SK-N-SH (cell line): ENCODE measurements at places on chromosomes 7 and 10. TPM values are rescaled to one million over a fixed set of nuclear protein-coding genes. Genes with fewer than 3 reads are reported as not detected.

The DPP6 gene
- 0.10 TPM in 1 of 2 replicates, not detected in the other for polyA plus RNA-seq

The TAC1 gene
- polyA plus RNA-seq, result not detected in 2 replicates

The WASHC2A gene
- polyA plus RNA-seq, result 16.9 and 24.0 TPM in 2 replicates

The TCTN3 gene
- 39.5 and 59.4 TPM in 2 replicates for polyA plus RNA-seq

The IGFBP3 gene
- 51.2 and 80.3 TPM in 2 replicates for polyA plus RNA-seq

The PLCE1 gene
- 1.2 and 1.9 TPM in 2 replicates for polyA plus RNA-seq

GRCh38 chr7:156327916-156328315 is 312.7 kb upstream of the RNF32 start:
- DNase-seq, result no peak
- H3K27me3 ChIP-seq, result peaks cover 25% of the 10 kb centered on the region
- no peak overlapping the region for H3K27ac ChIP-seq

DNA sequence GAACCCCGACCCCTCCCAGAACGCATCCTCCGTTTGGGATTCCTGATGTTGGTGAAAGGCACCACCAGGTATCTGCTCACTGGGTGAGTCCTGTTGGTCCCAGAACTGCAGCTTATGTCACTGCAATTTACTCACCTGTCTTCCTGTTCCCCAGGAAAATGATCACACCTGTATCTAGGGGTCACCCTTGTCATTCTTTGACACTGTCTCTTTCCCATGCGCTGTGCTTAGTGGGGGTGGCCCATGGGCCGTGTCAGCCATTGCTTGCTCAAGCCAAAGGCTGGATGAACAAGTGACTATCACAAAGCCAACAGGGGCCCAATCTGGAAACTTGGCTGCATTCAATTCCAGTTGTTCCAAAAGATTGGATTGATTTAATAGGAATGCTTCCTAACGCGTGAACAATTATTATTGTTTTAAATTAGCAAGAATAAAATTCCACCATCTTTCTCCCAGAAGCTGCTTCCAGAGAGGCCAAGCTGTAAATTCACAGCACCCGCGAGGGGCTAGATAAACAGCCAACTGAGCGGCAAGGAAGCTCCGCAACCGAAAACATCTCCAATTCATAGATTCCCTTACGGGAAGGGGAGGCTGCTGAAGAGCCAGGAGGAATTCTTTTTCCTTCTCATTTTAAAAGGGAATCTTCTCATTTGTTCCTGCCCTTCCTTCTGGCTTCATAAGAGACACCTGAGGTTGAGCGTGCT is 134.8 kb upstream of the ZMIZ1 start:
- H3K27ac ChIP-seq, result no peak overlapping the region
- no peak for DNase-seq
- no peaks in the 10 kb centered on the region for H3K36me3 ChIP-seq
- no peaks in the 10 kb centered on the region for H3K27me3 ChIP-seq
- peaks cover 22% of the 10 kb centered on the region for H3K4me1 ChIP-seq

The PITX3 gene
- not detected in 2 replicates for polyA plus RNA-seq

The RAB19 gene
- not detected in 2 replicates for polyA plus RNA-seq

- H3K4me3 ChIP-seq, result no peak overlapping the region
- DNase-seq, result no peak
- no peaks in the 10 kb centered on the region for H3K4me1 ChIP-seq
- H3K27ac ChIP-seq, result no peak overlapping the region
- no peaks in the 10 kb centered on the region for H3K36me3 ChIP-seq
- H3K27me3 ChIP-seq, result no peaks in the 10 kb centered on the region
Observed at GRCh38 chr7:129499999-129500398, 2.3 kb upstream of the SMKR1 start.

The VENTX gene
- not detected in 2 replicates for polyA plus RNA-seq

DNA sequence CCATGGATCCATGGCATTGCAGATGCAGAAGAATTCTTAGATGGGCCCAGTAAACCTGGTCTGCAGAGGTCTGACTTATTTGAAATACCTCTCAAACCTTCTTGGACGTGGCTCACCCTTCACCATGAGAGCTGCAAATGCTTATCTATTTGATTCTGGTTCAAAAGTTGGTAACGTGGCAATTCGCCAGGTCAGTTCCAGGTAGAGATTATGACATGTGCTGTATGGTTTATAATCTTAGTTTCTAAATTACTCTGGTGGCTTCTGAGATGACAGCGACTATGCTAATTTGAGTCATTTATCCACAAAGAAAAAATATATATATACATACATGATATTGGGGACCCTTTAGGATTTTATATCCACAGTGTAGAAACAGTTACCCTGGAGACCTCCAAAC is 68.8 kb downstream of the NRP1 start:
- no peak for DNase-seq
- peak overlapping the region; percentile 97 for H3K27ac ChIP-seq
- no peaks in the 10 kb centered on the region for H3K27me3 ChIP-seq
- H3K4me1 ChIP-seq, result no peaks in the 10 kb centered on the region; the same call in none of the 2 replicates

- no peaks in the 10 kb centered on the region for H3K36me3 ChIP-seq
- DNase-seq, result no peak
- H3K27me3 ChIP-seq, result no peaks in the 10 kb centered on the region
- H3K4me3 ChIP-seq, result no peak overlapping the region
- H3K27ac ChIP-seq, result no peak overlapping the region
Observed at GRCh38 chr10:70130878-70131559, 1.6 kb downstream of the AIFM2 start.

The ADRA2A gene
- 0.02 TPM in 1 of 2 replicates, not detected in the other for polyA plus RNA-seq

DNA sequence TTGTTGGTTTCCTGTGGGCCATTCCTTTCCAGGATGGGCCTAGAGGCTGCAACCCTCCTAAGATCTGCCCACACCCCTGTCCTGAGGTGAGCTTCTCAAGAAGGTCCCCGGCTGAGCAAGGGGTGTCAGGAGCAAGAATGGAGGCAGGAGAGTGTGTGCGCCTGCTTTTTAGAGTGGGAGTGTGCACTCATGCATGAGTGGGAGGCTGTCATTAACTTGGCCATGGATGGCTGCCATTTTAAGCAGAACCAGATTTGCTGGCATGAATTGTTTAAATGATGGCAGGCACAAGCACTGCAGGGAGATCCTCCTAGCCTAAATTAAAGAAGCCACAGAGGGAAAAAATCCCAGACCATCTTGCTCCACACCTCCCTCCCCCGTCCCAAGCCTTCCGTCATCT is 2.9 kb upstream of the SGPL1 start:
- peaks cover 5% of the 10 kb centered on the region; the same call in 1 of the 2 replicates for H3K36me3 ChIP-seq
- H3K4me1 ChIP-seq, result peaks cover 5% of the 10 kb centered on the region; the same call in 1 of the 2 replicates
- no peak overlapping the region for H3K4me3 ChIP-seq
- no peaks in the 10 kb centered on the region for H3K27me3 ChIP-seq

DNA sequence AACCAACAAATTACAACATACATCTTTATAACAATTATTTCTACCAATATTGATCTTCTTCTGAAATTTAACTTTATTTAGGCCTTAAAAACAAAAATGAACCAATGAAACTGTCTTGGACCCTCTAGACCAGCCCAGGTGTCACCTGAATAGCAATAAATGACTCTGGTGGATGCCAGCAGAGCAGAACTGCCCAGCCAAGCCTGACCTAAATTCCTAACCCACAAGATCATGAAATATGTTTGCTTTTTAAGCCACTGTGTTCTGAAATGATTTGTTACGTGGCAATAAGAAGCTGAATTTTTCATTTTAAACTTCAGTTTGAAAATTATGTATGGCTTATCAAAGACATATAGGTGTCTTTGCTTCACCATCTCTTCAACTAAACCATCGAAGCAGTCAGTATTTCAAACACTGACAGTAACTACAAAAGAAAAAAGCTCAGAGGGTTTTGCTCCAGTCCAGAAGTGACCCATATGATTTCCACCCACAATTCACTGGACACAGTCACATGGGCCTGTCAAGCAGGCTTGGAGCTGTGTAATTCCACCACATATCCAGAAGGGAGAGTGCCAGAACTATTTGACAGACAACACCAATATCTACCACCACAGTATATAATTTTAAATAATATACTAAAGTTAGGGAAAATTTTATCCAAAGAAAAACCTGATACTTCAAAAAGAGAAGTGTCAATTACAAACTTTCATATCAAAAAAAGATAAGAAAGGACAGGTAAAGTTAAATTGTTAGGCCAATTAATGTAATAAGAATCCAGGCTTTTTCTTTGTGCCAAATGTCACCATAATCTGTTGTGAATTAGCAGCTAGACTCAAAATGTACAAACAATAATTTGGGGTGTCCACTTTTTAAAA is 94.5 kb downstream of the KMT2C start:
- DNase-seq, result peak; percentile 71
- H3K27me3 ChIP-seq, result no peaks in the 10 kb centered on the region
- peaks cover 6% of the 10 kb centered on the region for H3K36me3 ChIP-seq
- no peak overlapping the region for H3K4me3 ChIP-seq
- peaks cover 6% of the 10 kb centered on the region for H3K4me1 ChIP-seq

- no peaks in the 10 kb centered on the region for H3K4me1 ChIP-seq
- no peak for DNase-seq
- no peak overlapping the region for H3K27ac ChIP-seq
Observed at GRCh38 chr7:137146552-137147337, 196.8 kb downstream of the PTN start.

- no peaks in the 10 kb centered on the region for H3K27me3 ChIP-seq
- no peak for DNase-seq
- H3K4me1 ChIP-seq, result no peaks in the 10 kb centered on the region
- peaks cover 36% of the 10 kb centered on the region for H3K36me3 ChIP-seq
Observed at GRCh38 chr10:73364964-73365363, 6.3 kb upstream of the CFAP70 start.

GRCh38 chr7:143987513-143987912 is 12.6 kb upstream of the OR6B1 start:
- H3K4me3 ChIP-seq, result no peak overlapping the region
- no peaks in the 10 kb centered on the region; the same call in 1 of the 2 replicates for H3K27me3 ChIP-seq
- no peak for DNase-seq
- H3K36me3 ChIP-seq, result no peaks in the 10 kb centered on the region

The NME8 gene
- polyA plus RNA-seq, result not detected in 2 replicates

- H3K27me3 ChIP-seq, result no peaks in the 10 kb centered on the region
- H3K36me3 ChIP-seq, result no peaks in the 10 kb centered on the region
- DNase-seq, result no peak
- H3K27ac ChIP-seq, result no peak overlapping the region
- no peaks in the 10 kb centered on the region; the same call in 1 of the 2 replicates for H3K4me1 ChIP-seq
- no peak overlapping the region for H3K4me3 ChIP-seq
Observed at GRCh38 chr7:110186334-110186733, 904.6 kb upstream of the LRRN3 start.

DNA sequence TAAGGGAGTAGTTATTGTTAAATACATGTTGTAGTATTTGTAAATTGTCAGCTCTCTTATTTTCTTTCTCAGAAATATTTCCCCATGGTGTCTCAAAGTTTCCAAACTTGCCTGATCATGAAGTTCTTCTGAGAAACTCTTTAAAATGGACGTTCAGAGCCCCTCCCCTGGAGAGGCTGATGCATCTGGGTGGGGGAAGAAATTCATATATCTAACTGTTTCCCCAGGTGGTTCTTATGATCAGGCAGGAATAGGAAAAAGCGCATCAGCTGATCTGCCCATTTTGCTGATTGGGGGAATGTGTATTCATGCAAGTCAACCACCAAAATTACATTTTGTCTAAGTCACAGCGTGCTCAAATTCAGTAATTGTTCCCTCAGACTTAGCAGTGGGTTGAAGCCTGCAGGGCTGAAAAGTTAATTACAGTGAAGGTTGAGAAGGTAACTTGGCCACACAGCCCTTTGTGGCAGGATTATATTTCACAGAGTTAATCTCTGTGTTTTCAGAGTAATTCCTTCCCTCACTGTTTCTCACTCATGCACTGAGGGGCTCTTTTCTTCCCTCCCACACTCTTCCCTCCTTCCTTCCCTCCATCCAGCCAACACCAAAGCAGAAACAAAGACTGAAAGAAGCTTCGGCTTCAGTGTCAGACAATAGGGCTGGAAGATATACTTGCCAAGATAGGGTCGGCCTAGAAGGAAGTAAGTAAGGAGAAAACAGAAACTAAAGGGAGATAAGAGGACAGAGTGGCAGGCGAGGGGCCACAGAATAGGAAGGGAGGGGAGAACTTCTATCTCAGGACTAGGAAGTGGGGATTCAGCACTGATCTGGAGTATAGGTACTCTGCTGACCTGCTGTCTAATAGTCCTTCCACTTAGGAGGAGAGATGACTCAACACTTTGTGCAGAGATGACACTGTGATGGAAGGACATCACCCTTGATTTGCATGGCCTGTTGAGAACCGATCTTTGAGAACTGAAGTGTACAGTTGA is 50.5 kb upstream of the STARD3NL start:
- H3K4me1 ChIP-seq, result no peaks in the 10 kb centered on the region
- DNase-seq, result no peak
- no peak overlapping the region for H3K4me3 ChIP-seq
- H3K27me3 ChIP-seq, result no peaks in the 10 kb centered on the region; the same call in 1 of the 2 replicates
- H3K36me3 ChIP-seq, result no peaks in the 10 kb centered on the region
- no peak overlapping the region for H3K27ac ChIP-seq

DNA sequence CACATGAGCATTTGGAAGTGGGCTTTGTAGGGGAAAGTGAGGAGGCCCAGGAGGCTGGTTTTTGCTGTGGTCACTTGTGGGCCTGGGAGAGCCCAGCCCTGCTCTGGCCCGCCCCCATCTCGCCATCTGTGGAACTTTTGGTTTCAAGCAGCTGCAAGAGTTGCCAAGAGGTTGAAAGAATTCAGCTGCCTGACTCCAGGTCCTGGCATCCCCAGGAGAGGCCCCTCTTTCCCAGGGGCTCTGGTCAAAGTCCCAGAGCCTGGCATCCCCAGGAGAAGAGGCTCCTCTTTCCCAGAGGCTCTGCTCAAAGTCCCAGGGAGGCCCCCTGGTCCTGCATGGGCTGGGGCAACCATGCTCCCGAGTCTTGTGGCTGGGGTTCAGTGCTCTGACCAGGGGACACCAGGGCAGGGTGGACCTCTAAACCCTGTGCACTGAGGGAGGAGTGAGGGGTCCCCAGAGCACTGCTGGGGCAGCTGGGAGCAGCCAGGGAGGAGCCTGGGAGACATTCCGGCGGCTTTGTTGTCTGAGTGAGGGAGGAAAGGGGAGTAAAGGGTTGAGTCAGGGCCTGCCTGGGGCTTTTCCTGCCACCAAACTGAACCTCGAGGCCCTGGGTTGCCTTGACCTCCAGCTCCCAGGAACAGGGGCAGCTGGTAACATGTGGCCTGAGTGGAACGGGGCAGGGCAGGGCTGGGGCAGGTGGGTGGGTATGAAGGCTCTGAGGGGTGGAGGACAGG is 27.7 kb upstream of the CSGALNACT2 start:
- H3K27ac ChIP-seq, result no peak overlapping the region
- no peaks in the 10 kb centered on the region for H3K27me3 ChIP-seq
- peaks cover 35% of the 10 kb centered on the region; the same call in 1 of the 2 replicates for H3K4me1 ChIP-seq
- DNase-seq, result no peak
